ENCODE measurements at places on chromosomes 2 and 18.

DNA sequence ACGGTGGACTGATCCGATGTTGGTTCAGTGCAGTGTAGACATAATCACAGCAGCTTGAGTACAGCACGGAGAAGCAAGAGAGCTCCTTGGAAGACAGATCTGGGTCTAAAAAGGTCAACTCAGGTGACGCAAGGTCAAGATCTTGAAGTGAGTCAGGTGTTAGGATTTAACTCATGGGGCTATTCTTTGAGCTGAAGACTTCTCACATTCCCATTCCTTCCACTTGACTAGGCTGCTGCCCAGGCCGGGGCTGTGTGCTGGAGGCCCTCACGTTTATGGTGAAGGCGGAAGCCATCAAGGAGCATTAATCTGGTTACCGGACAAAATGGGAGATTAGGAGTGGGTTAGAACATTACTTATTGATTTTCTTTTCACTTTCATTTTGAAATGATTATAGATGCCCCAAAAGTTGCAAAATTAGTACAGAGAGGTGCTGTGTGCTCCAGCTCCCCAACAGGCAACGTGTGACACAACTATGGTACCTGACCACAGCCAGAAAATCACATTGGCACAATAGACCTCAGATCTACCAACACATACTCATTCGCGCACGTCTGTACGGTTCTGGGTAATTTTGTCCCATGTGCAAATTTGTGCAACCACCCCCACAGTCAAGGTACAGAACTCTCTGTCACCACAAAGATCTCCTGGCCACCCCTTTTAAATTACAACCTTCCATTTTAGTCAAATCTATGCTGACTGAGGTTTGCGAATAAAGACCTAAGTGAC lies 77.6 kb upstream of the SEC11C start:
- DNase-seq, result no peak

DNA sequence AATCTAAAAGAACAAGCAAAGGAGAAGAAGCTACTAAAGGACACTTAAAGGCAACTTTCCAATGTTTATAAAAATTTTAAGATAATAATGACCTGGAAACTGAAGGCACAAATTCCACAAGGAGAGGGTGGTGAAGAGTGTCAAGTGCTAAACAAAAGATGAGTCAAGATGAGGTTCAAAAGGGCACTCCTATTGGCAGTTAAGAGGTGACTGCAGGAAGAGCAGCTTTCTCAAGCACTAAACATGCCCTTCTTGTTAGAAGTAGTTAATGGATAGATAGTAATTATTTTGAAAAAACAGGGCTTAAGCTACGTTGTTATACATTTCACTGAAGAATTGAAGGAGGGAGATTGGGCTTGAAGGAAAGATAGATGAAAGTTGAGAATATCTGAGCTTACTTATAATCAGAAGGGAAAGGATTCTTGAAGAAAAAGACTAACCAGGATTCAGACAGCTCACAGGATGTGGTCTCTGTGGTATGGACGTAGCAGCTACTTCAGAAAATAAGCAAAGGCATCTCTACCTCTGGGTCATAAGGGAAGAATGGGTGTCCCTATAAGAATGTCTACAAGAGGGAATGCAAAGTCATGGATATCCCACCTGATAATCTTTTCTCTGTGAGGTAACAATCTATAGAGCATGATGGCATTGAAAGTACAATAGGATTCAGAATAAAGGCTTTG lies 454.7 kb upstream of the SLC39A10 start:
- DNase-seq, result no peak

- DNase-seq, result no peak
These were observed 191.9 kb downstream of the MYO3B start for GRCh38 chr2:170369894-170370293.

DNA sequence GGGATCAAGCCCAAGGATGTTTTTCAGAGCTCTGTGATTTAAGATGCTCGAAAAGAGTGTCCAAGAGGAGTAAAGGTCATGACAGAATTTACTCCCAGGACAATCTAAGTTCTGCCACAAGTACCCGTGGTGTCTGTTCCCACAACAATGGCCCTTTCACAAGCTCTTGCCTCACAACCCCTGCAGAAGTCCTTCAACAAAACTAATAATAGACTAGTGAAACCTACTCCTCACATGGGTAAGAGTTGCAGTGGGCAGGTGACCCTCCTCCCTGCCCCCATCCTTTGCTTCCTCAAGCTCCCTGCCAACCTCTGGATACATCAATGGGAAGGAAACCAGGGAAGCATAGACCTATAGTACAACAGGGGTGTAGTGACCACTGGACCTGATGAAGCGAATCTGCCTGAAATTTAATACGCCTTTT lies 34.9 kb downstream of the PTCD3 start:
- no peak for DNase-seq

DNA sequence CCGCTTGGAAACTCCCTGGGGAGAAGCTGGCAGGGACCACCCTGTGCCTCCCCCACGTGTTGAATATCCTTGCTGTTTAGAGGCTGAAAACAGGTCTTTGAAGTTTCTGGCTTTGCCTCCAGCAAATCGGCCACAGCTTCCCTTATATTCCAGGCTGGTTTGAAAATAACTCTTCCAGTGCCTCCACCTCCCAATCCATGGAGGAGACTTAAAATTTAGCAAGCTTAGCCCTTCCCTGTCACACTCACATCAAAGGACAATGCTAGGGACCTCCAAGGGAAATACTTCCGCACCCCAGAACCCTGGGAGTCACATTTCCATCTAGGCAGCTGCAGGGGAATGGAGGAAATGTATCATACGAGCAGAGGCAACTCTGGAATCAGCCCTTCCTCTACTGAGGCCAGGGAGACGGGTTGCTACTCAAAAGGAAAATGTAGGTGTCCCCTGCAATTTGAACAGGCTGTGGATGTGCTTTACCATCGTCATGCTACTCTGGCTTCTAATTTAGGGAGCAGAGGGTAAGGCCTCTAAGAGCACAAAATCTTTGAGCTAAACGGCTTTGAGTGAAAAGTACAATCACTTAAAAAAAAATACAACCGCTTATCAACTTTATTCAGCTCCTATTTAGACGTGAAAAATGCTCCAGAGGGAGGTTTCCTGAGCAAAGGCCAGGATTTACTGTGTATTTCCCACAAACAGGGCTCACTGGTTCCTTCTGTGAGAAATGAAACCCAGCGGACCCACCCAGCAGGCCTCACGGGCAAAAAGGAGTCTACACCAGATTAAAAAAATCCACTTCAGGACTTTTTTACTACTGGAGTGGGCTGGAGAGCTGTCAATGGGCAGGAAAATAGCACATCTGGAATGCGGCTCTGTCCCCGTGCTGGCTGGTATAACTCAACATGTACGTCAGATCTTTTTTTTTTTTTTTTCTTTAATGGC lies 49.4 kb upstream of the PKDCC start:
- peak; percentile 56 for DNase-seq

DNA sequence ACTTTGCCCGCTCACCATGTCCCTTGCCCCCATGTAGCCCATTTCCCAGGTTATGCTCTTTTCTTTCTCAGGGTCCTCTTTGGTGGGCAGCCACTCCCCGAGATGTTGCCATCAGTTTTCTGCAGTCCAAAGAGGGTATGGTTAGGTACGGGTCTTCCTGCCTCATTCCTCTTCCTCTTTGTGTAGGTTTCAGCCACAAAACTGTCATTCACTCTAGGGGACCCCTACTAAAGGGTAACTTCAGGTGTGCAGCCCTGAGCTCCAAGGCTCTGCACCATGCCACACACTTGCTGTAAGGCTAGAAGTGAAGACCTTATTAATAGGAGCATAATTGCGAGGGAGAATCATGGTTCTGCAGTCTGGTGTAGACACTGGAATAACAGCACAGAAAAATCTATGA lies 99.8 kb upstream of the ZNF397 start:
- DNase-seq, result no peak

GRCh38 chr2:237540823-237541222 lies 25.6 kb upstream of the PRLH start:
- DNase-seq, result peak; percentile 82

GRCh38 chr2:95359501-95359930 lies 43.0 kb upstream of the FAHD2A start:
- DNase-seq, result peak; percentile 40

DNA sequence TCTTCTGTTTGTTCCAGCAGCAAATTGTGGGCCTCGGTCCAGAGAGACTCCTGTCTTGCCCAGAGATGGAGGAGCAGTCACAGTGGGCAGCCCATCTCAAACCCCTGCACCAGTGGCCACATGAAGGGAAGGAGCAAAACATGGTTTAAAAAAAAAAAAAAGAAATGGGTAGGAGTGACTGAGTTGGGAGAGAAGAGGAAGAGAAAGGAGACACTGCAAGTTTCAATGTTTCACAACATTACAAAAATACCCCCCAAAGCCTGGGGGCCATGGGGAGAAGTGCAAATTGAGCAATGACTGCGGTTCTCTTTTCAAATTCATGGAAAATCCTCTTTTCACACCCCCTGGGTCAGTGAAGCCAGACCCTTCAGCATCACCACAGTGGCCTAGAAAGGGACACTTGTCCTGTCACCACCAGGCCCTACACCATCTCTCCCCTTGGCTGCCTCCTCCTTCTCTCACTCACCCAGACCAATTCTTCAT lies 117.1 kb downstream of the ZFP36L2 start:
- DNase-seq, result peak; percentile 60

DNA sequence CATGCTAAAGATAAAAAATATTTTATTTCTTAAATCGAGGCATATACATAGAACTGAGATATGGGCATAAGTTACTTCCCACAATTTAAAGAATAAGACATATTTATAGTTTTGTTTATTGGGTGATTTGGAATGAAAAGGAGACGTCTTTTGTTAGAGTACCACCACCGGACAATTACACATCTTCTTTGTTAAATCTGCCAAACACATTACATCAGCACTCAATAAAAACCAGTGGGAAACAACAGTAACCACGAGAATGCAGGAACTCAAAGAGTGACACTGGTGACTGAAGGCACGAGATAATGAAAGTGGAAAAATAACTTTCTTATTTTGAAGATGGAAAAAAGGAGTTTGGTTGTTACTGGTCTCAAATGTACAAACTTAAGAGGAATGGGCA lies 92.6 kb upstream of the TFCP2L1 start:
- DNase-seq, result no peak

GRCh38 chr2:162457490-162457889 lies 113.6 kb downstream of the GCA start:
- no peak for DNase-seq

DNA sequence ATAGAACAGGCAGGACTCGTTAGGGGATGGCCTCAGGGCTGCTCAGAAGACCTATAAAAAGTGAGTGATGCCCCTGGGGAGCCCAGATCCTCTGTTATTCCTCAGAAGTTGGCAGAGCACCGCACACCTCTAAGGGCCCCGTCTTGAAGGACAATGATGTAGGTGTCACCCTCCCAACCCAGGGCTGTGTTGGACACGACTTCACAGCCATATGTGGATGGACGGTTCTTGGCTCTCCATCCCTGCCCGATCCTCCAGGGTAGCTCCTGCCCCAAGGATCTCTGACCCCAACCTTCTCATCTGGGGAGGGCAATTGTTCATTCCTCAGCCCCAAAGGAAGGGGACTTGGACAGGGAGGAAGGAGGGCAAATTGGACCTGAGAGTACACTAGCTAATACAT lies 246.1 kb downstream of the DYSF start:
- no peak for DNase-seq

GRCh38 chr2:127414638-127415592 lies 3.3 kb upstream of the PROC start:
- no peak for DNase-seq

DNA sequence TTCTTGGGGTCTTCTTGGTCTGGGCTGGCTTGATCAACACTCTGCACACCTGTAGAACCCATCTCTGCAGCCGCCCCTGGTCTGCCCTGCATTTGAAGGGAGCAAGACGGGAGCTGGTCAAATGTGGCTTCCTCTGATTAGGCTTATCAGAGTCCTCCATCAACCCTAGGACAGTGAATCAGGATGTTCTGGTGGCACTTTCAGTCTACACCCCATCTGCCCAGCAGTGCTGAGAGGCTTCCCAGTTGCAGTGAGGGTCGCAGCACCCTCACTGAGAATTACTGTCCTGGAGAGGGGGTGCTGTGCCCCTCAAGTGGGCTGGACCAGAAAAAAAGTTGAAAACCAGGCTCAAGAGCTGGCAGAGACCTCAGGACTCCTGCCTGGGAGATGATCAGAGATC lies 152.9 kb downstream of the DYSF start:
- no peak for DNase-seq

- no peak for DNase-seq
These were observed 25.1 kb upstream of the AAK1 start for GRCh38 chr2:69668598-69668997.

GRCh38 chr18:26471027-26471426 lies 77.3 kb downstream of the KCTD1 start:
- no peak for DNase-seq

DNA sequence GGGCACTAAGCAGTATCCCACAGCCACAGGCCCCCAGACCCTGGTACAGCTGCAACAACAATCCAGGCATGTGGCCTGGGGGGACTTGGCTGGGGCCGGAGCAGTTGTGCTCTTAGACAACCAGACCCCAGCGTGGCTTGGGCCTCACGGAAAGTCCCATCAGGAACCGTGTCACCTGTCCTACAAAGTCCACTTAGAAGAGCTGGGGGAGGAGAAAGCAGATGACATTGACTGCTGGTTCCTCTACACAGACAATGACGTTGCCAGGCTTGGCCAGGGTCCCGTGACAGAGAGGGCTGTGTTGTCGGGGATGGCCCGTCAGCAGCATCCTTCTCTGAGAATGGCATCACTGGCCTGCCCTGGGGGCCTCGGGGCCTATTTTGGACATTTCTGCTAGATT lies 124.5 kb downstream of the SEPTIN10 start:
- DNase-seq, result no peak

- DNase-seq, result no peak
These were observed 374.4 kb downstream of the PTPRM start for GRCh38 chr18:7941533-7941932.

GRCh38 chr18:6650127-6650507 lies 79.4 kb upstream of the ARHGAP28 start:
- no peak for DNase-seq

- no peak for DNase-seq
These were observed 38.1 kb downstream of the FN1 start for GRCh38 chr2:215397632-215398341.

DNA sequence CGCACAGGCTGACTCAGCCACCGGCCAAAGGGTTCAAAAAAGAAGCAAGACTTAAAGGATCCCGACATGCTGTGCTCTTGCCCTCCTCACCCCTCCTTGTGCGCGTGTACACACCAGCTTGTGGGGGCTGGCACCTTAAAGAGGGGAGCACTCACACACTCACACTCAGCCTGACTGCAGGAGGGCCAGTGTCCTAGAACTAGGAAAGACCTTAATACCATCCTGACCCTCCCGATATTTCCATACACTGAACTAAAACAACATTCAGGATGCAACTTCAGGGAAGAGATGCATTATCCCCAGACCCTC lies 5.6 kb downstream of the PKDCC start:
- no peak for DNase-seq

DNA sequence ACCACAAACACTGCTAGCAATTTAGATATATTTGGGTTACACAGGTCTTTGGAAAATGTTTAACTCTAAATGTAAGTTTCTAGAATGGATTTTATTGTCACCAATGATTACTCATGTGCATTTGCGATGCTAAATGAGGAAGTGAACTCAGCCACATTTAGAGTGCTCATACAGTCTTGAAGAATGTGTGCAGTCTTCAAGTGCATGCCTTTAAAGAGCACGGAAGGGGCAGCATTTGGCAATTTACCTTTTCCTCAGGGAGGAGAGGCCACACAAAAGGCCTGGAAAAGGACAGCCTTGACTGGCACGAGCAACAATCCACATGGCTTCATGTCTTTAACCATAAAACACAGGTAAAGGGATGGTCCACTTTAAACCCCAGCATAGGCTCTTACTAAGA lies 78.5 kb upstream of the STK17B start:
- DNase-seq, result no peak

Data from right cardiac atrium (tissue), 5 donors.